ENCODE measurements at places on chromosomes 6 and 20.
A peak's percentile ranks its signal among the peaks of the same experiment; 100 is the strongest.

- H3K27me3 ChIP-seq = no peaks in the 10 kb centered on the region
- H3K4me1 ChIP-seq = peaks cover 5% of the 10 kb centered on the region
- H3K36me3 ChIP-seq = no peaks in the 10 kb centered on the region
- H3K27ac ChIP-seq = no peak overlapping the region
Observed at GRCh38 chr6:16722630-16723029, 38.6 kb downstream of the ATXN1 start.

DNA sequence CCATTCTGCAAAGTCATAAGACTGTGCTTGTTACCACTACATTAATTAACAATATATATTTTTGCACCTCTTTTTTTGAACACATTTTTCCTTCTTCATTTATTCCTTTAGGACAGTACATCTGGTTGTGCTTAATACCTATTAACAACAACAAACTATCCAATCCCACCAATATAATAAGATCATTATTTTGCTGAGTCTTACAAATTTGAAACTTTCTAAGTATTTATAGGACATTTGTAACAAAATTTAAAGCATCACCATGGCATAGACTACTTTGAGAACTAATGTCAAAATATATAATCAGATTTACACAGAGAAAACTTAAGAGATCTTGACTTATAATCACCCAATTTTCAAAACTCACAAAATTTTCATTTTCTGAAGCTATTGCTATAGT, 47.9 kb downstream of the FILIP1 start:
- no peak overlapping the region for H3K27ac ChIP-seq
- H3K4me3 ChIP-seq = no peak overlapping the region
- H3K4me1 ChIP-seq = no peaks in the 10 kb centered on the region
- DNase-seq = no peak

DNA sequence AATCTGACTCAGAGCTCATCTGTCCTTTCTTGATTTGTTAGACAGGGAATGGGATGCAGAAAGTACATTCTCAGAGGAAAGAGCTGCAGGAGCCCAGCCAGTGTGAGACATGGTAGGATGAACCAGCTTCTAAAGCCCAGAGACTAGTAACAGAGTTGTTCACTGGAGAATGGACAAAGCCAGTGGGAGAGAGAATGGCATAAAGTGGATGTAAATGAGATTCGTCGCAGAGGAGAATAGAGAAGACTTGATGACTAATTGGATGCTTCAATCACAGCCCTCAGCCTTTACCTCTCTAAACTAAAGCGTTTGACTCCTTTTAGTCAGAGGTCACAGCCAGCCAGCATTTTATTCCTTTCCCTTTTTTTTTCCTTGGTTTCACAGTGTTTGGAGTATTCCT, 25.5 kb upstream of the L3MBTL3 start:
- H3K4me1 ChIP-seq = no peaks in the 10 kb centered on the region
- DNase-seq = no peak
- H3K4me3 ChIP-seq = no peak overlapping the region
- no peaks in the 10 kb centered on the region for H3K36me3 ChIP-seq
- no peak overlapping the region for H3K27ac ChIP-seq

DNA sequence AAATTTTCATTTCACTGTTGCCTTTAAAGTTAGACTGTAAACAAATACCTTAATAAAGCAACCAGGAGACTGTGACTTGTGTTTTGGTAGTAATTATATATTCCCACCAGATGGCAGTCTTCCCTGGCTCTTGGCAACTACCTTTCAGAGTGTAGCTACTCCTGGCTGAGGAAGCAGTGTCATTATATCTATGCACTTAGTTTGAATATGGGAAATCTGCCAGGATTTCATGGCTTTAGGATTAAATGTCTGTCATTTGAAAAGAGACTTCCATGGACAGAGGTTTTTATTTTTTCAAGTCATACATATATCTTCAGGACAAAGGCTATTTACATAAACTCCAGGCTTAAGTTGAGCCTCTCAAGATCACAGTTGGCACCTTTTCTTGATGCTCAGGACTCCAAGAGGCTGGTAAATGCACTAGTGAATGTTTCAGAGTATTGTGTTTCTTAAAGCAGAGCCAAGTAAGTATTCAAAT, 160.1 kb downstream of the C6orf58 start:
- no peaks in the 10 kb centered on the region for H3K36me3 ChIP-seq
- H3K27me3 ChIP-seq = no peaks in the 10 kb centered on the region
- no peak overlapping the region for H3K4me3 ChIP-seq
- DNase-seq = peak; percentile 72
- no peaks in the 10 kb centered on the region for H3K4me1 ChIP-seq

GRCh38 chr6:159430323-159430722, 261.1 kb downstream of the FNDC1 start:
- H3K27me3 ChIP-seq = no peaks in the 10 kb centered on the region
- DNase-seq = no peak
- H3K36me3 ChIP-seq = no peaks in the 10 kb centered on the region
- H3K27ac ChIP-seq = no peak overlapping the region
- no peak overlapping the region for H3K4me3 ChIP-seq

DNA sequence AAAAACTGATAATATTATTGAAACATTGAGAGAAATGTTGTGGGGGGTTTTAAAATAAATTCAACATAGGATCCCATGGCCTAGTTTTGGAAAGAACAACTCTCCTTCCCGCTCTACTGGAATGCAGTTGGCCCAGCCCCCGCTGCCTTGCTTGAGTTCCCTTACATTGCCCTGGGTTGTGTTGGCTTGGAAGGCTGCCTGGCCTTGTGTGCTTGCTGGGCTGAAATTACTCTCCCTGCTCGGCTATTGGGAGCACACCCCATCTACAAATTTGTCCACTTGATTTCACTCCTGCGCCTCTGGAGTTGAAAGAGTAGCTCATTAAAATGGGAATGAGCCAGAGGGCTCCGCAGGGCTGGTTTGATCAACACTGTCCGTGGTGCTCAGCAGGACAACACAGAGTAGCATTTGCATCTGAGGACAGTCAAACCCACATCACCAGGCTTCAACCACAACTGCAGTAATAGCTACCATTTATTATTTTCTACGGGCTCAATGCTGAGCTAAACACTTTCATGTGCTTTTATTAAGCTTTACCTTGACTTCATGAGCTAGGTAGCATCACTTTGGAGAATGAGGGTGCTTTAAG, 35.2 kb downstream of the DOK5 start:
- H3K27me3 ChIP-seq = no peaks in the 10 kb centered on the region
- peaks cover 4% of the 10 kb centered on the region for H3K4me1 ChIP-seq
- no peak overlapping the region for H3K27ac ChIP-seq

DNA sequence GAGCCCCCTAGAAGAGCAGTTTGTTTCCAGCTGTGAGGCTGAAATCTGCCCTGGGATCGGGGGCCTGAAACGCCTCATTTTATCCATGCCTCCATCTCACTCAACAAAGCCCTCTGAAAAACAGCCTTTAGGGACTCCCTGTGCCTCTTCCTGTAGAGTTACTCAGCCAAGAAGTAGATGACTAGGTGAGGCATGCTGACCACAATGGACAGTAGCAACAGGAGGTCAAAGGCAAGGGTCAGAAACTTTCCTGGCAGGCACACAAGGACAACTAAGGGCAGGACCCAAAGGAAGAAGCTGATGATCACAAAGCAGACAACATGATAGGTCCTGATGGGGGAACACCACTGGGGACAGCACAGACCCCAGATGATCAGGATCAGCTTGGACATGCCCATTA, 12.8 kb downstream of the MAS1L start:
- H3K36me3 ChIP-seq = no peaks in the 10 kb centered on the region
- no peak overlapping the region for H3K27ac ChIP-seq
- no peak overlapping the region for H3K4me3 ChIP-seq
- no peaks in the 10 kb centered on the region for H3K4me1 ChIP-seq
- H3K27me3 ChIP-seq = no peaks in the 10 kb centered on the region

DNA sequence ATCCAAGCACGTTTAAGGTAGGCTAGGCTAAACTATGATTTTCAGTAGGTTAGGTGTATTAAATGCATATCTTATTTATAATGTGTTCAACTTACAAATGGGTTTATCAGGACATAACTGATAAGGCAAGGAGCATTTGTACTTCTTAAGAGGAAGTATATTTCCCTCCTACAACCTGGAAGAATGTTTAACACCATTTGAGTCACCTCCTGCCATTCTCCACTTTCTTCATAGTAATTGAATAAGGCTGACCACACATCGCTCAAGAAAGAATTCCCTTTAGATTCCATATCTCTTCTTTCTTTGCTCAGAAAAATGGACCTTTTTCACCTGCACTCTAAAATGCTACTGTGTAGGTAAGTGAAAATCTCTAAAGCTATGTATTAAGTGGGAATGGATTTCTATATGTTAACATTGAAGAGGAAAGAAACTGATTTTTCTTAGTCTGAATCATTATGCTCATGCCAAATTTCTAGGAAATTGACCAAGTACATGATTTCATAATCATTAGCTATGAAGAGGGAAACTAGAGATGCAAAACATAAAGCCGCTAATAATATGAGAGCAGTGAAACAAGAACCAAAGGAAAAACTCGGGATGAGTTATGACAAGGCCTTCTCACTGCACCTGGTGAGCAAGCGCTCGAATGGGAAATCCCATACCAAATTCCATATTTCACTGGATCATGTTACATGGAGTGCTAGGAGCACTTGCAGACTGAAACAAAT, 210.4 kb downstream of the ALDH8A1 start:
- H3K27me3 ChIP-seq = no peaks in the 10 kb centered on the region
- no peak overlapping the region for H3K27ac ChIP-seq
- DNase-seq = no peak
- H3K4me1 ChIP-seq = peaks cover 4% of the 10 kb centered on the region
- H3K4me3 ChIP-seq = no peak overlapping the region
- no peaks in the 10 kb centered on the region for H3K36me3 ChIP-seq
